Heart left ventricle (tissue), 16 donors: ENCODE measurements at places on chromosomes 4 and X. TPM values are rescaled to one million over a fixed set of nuclear protein-coding genes. Genes with fewer than 3 reads are reported as not detected.

Gene USP17L28
- total RNA-seq = not detected

Gene POU4F2
- total RNA-seq = not detected

Gene GPM6B
- 2.4 TPM for total RNA-seq

Gene ZNF141
- 8.7 TPM for total RNA-seq

GRCh38 chr4:138426786-138427185, 184.6 kb upstream of the SLC7A11 start:
- DNase-seq = no peak

DNA sequence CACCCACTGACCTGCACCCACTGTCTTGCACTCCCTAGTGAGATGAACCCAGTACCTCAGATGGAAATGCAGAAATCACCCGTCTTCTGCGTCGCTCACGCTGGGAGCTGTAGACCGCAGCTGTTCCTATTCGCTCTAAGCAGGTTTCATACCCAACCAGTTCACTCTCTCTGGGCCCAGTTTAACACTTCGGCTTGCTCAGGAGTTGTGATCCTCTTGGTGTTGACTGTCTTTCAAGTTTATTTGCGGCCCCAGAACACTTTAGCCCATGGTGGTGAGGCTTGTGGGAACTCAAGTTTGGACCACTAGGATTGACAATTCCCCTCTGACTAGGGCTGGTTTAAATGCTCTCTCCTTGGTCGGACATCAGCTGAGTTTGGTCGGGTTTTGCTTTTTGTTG, 147.0 kb downstream of the DACH2 start:
- DNase-seq = no peak

GRCh38 chrX:70422851-70423341, at the start of gene GDPD2:
GDPD2 (plus strand) TSS chrX:70423314; CDS start chrX:70424985, 1,671 bp downstream.
- DNase-seq = no peak

DNA sequence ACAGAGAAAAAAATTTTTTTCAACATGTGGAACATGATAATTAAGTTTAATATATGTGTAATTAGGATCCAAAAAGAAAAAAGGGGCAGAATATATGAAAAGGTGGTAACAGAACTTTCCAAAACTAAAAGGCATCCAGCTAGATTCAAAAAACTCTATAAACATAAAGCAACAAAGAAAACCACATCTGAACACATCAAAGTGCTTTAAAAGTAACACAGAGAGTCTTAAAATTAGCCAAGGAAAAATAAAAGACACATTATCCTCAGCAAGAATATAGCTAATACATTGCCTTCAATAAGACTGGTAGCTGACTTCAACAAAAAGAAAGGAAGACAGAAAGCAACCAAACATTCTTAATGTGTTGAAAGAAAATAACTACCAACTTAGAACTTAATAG, 8.2 kb downstream of the CLOCK start:
- DNase-seq = no peak

- no peak for DNase-seq
Measured at GRCh38 chr4:121122661-121123060, 41.5 kb downstream of the TNIP3 start.
